ENCODE measurements at places on chromosomes 11 and 22. TPM values are rescaled to one million over a fixed set of nuclear protein-coding genes. Genes with fewer than 3 reads are reported as not detected.
A peak's percentile ranks its signal among the peaks of the same experiment; 100 is the strongest.

The VSIG2 gene
- total RNA-seq, result not detected

The MRGPRX4 gene
- not detected for total RNA-seq

The CST6 gene
- not detected for total RNA-seq

The MS4A6E gene
- not detected for total RNA-seq

The KDELR3 gene
- total RNA-seq, result 15.4 TPM

The TCN2 gene
- 4.5 TPM for total RNA-seq

The MYOD1 gene
- total RNA-seq, result not detected

The SHISAL1 gene
- 1.5 TPM for total RNA-seq

The BRSK2 gene
- total RNA-seq, result 0.06 TPM

The PAMR1 gene
- total RNA-seq, result 57.6 TPM

The PNPLA3 gene
- 14.1 TPM for total RNA-seq

The FXYD6 gene
- not detected for total RNA-seq

The IGSF9B gene
- total RNA-seq, result not detected

DNA sequence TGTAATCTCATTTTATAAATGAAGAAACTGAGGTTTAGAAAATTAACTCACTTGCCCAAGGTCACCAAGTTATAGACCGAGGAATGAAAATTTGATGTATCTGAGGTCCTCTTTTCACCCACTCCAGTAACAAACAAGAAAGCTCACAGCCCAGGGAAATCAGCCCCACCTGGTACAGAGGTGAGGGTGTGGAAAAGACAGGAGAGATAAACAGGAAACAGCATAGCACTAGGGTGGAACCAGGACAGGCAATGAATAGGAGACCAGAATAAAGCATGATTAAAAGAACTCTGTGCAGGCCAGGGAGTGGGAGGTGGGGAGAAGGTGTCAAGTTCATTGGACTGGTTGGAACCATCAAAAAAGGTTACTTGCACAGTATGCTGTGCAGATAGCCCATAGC, 46.2 kb upstream of the SMCO4 start:
- no peak for DNase-seq

GRCh38 chr11:32555091-32555490, 28.5 kb upstream of the EIF3M start:
- no peak for DNase-seq

GRCh38 chr11:72670041-72670440, 4.2 kb downstream of the PDE2A start:
- DNase-seq, result no peak

DNA sequence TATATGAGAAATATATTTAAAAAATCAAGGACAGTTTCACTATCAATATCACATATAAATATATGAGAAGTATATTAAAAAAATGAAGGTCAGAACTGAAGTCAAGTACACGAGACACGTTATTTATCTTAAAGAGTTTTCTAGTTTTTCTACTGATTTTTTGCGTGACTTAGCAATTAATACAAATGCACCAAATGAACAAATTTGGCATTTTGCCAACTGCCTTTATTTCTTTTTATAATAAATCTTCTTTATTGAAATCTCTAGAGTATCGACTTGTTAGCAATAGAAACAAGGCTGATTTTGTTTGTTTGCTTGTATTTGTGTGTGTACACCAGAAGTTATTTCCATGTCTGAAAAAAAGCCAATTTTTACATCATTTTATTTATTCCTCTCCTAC, 1684.7 kb upstream of the RAG2 start:
- DNase-seq, result no peak

DNA sequence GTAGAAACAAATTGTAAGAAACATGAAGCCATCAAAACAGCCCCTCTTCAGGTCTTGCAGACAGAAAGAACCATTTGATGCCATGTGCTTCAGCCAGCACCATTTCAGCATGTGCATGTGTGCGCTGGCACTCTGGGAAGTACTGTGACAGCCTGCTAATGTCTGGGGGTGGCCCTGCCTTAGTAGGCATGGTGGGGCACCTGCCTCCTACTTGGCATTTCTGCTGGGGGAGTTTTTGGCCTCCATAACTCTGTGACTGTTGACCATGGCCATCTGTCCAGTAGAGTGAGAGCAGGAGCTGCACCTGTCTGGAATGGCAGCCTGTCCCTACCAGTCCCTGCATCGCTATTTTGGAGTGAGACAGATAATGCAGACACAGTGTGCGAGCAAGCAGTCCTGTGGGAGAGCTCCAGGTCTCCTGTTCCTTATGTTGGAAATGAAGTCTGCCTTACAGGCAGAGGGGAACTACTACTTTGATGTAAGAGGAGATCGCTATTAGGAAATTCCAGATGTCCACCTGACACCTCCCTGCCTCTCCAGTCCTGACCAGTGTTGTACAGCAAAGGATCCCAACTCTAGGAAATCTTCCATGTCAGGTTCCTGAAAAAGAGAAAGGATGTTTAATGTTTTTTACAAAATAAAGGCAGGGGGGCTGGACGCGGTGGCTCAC, 102.5 kb downstream of the ATXN10 start:
- DNase-seq, result no peak

DNA sequence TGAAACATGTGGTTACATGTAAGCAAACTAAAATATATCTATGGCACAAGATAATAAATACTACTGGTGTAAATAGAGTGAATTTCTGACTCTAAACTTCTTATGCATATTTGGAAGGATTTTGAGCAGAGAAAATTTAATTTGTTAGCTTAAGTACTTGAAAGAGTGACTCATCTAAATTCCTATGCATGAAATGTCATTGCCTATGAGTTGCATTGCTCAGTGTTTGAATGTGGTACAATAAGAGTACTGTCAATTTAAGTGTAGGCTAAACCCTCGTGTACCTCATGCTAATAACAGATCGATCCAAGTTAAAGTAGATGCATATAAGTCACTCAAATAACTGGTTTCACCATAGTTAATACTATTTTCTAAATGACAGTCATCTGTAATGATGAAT, 5.3 kb upstream of the CARD18 start:
- peak; percentile 43 for DNase-seq

DNA sequence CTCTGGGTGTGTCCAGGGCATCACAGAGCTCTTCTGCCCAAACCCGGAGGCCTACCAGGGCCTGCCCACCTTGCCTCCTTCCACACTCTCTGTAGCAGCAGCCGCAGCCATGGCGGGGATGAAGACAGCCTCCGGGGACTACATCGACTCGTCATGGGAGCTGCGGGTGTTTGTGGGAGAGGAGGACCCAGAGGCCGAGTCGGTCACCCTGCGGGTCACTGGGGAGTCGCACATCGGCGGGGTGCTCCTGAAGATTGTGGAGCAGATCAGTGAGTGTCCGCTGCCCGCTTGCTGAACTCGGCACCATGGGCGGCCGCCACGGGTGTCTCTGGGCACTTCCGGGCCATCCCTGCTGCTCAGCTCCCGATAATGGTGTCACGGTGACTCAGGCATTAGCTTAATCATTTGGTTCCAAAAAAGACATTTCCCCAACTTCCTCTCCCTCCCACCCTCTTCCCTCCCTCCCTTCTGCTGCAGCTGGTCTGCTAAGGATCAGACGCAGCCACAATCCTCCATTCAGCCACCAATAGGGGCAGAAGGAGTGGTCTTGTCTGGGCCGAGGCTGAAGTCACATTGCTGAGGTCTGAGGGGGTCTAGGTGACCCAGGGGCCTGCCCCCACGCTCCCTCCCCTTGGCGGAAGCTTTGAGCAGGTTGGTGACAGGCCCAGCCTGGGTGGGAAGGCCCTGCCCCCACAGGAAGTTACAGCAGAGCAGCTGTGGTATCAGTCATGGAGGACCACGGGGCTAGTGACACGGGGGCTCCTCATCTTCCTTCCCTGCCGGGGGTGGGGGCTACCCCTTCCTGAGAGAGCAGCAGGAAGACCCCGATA, 950 bp downstream of the FERMT3 start:
- peak; percentile 77 for DNase-seq

DNA sequence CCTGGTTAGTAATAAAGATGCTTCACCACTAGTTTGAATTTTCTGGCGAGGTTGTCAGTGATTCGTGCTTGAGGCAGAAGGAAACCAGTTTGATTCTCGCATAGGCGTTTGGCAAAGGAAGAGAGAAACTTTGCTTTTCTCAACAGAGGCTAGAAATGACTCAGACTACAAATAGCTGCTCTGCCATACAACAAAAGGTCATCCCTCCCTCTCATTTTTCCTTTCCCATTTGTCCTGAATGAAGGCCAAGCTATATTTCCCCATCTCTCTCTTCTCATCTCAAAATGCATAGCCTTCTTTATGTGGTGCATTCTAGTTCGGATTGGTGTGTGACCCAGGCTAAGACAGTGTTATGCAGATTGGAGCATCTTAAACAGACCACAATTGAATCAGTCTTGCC, 741.4 kb downstream of the NTM start:
- DNase-seq, result peak; percentile 25

DNA sequence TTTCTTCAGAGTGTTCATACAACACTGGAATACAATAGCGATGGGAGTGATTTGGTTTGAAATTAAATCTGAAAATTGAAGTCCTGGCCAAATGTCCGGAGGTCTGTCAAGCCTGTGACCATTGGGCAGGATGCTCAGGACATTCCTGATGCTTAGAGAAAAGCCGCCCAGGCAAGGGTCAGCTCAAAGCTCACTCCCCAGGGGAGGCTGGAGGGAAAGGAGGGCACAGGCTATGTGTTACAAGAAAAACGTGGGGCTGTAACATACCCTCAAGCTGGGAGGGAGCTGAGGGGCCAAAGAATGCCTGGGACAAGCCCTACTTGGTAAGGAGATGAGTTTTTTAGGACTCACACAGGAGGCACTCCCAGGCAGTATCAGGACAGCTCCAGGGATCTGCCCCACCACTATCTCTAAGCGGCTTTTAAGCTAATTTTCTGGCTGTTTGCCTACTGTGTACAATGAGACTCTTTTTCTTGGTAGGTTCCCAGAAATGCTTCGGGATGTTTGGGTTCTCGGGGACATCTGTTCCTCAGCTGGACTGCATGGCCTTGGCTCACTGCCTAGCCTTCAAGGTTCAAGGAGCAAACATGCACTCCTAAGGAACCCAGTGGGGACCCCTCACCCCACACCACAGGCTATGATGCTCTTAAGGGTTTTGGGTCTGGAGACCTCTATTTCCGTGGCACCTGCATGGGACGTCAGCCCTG, 500.1 kb downstream of the BRD1 start:
- peak; percentile 23 for DNase-seq

- no peak for DNase-seq
Measured at GRCh38 chr11:18890615-18891014, 48.6 kb downstream of the MRGPRX1 start.

GRCh38 chr11:69134957-69135356, 20.8 kb upstream of the SMIM38 start:
- peak; percentile 95 for DNase-seq

- DNase-seq, result no peak
Measured at GRCh38 chr11:121012091-121012490, 11.8 kb upstream of the TBCEL start.

- no peak for DNase-seq
Measured at GRCh38 chr11:116703421-116703820, 69.4 kb downstream of the BUD13 start.

DNA sequence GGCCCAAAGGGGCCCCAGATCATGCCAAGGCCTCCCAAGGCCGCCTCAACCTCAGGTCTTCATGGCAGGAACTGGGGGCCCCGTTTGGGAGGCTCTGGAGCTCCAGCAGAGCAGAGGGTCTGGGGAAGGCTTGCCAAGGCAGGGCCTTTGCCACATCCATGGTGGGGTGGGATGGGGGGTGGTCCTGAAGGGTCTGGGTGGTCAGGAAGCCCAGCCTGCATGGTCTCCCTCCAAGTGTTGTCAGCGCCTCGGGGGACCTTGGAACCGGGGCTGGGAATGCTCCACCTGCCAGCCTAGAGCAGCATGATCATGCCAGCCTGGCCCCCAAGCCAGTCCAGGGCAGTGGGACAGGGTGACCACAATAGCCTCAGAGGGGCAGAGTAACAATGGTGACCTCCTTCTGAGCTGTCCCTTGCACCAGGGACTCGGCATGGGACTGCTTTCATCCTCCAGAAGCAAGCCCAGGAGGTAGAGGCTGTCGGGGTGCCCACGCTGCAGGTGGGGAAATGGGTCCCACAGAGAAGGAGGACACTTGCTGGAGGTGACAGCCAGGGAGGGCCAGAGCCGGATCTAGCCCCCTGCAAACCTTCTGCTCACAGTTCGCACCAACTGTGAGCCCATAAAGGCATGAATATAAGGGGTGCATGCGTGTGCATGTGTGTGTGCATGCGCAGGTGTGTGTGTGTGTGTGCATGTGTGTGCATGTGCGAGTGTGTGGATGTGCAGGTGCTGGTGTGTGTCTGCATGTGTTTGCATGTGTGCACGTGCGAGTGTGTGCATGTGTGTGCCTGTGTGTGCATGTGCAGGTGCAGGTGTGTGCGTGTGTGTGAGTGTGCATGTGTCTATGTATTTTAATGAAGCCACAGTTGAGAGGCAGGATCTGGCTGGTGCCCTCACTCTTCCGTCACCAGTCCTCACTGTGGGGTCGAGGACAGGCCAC, 63.8 kb downstream of the MYEOV start:
- DNase-seq, result peak; percentile 55

GRCh38 chr11:78922859-78923625, 348.4 kb upstream of the NARS2 start:
- DNase-seq, result no peak

GRCh38 chr22:20129747-20130014, 1.9 kb upstream of the ZDHHC8 start:
- no peak for DNase-seq

DNA sequence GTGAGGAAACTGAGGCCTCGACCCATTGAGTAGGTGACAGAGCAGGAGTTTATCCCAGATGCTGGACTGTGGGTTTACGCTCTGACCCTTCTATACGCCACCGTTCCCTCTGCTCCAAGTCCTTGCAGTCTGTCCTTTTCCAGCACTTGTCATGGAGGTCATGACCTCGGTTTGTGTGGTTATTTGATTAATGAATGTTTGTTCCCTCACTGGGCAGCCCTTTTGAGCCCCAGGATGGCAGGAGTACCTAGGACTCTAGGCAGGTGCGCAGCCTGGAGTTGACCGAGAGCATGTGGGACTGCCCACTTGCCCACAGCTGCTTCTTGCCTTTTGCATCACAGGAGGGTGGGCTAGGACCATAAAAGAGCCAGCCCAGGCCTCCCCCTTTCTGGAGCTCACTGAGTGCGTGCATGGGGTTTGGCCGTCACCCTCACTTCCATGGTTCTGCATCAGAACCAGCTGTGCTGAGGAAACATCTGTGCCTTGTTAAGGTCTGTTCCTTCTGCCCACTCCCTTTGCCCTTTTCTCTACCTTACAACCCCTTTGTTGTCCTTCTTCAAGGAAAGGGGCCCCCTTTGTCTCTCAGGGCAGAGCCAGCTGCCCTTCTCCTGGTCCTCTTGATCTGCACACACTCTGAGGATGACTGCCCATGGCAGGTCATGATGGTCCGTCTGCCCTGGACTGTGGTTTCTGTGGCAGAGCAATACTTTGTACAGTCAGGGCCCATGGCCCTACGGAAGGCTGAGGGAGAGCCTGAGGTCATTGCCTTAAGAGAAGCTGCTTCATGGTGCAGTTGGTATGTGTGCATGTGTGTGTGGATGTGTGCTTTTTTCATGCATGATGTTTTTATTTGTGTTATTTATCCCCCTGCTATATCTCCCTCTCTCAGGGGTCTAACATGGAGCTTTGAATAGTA, 38.2 kb downstream of the BMAL1 start:
- no peak for DNase-seq

- DNase-seq, result no peak
Measured at GRCh38 chr11:17021511-17021910, 7.3 kb upstream of the PLEKHA7 start.

- peak; percentile 25 for DNase-seq
Measured at GRCh38 chr11:772429-773390, 4.6 kb downstream of the GATD1 start.
